ENCODE measurements at places on chromosomes 7 and 10.
A peak's percentile ranks its signal among the peaks of the same experiment; 100 is the strongest.

GRCh38 chr7:149776848-149777407, 3.5 kb upstream of the ZNF467 start:
- no peak for DNase-seq

GRCh38 chr7:27187475-27188385, 2.7 kb upstream of the HOXA11 start:
- DNase-seq = peak; percentile 28

- DNase-seq = no peak
These were observed 262.8 kb upstream of the SHH start for GRCh38 chr7:156074982-156075615.

- no peak for DNase-seq
These were observed 220.6 kb downstream of the ARHGAP12 start for GRCh38 chr10:31708046-31708445.

DNA sequence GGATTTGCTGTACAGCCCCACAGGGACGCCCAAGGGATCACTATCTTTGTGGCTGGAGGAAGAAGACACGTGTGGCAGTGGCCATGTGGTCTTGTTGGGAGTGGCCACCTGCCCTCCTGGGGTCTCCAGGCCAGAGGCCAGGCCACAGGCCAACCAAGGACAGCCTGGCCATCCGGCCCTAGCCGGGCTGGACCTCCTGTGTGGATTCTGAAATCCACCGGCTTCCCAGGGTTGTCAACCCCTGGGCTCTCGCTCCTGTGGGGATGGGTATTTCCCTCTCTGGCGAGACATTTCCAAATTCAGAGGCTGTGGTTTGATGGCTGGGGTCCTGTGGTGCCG, 31.5 kb upstream of the CFAP46 start:
- DNase-seq = no peak

DNA sequence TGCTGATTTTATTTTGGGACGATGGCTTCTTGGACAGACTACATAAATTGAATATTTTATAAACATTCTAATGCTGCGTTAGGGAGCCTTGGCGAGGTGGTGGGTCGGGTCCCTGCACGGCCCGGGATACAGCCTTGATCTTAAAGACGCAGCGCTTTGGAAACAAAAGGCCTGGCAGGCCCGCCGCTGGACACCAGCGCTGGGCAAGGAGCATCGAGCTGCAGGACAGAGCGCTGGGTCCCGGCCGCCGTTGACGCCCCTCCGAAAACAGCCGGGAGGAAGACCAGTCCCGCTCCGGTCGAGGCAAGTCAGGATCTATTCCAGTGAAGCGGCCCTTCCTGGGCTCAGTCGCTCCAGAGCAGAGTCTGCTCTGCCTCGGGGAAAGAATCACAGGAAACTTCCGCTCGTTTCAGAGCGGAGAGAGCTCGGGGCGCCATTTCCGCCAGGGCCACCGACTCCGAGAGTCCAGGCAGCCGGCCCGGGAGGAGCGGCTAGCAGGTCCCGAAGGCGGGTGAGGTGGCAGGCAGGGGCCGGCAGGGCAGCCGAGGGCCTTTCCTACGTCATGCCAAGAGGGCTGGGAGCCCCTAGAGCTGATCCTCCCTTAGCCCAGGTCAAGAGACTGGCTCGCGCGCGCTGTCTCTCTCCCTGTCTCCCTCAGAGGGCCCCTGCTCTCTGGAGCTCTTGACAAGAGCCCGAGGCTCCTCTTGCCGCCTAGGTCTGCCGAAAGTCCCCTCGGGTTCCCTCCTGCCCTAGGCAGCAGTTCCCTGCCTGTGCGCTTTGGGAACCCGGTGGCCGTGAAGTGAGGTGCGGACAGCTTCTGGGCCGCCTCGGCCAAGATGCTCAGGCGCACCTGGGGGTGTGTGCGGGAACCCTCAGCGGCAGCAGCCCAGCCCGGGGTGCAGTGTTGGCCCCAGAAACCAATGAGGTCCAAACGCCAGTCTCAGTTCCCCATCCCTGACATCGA, 1.4 kb upstream of the DRGX start:
- DNase-seq = no peak

DNA sequence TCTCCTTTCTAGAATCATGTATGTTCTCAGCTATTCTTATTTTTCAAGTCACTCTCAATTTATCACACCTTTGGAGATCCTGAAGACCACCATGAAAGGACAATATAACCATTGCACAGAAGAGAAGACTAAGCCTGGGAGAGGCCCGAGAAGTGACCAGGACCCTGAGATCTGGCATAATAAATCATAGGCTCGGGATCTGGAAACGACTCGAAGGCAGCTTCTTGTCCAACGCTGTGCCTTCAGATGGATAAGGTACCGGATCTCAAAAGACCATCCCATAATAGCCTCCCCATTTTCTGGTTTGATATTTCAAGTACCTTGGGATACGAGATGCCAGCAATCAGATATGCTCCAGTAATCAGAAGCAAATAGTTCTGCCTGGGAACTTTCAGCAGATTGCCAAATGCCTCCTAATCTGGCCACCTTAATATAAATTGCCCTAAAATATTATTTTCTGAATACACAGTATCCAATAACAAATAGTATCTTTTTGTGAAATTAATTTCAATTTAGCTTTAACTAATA, 179.2 kb upstream of the ZMIZ1 start:
- DNase-seq = no peak

DNA sequence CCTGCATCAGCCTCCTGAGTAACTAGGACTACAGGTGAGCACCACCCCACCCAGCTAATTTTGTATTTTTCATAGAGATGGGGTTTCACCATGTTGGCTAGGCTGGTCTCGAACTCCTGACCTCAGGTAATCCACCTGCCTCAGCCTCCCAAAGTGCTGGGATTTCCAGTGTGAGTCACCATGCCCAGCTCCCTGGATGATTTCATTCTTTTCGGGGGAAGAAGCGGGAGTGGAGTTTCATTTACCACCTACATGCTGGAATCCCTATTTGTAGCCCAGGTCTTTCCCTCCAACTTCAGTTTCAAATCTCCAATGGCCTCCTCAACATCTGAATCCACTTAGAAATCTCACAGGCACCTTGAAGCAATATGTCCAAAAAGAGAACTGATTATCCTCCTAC, 2.9 kb upstream of the BTRC start:
- no peak for DNase-seq

DNA sequence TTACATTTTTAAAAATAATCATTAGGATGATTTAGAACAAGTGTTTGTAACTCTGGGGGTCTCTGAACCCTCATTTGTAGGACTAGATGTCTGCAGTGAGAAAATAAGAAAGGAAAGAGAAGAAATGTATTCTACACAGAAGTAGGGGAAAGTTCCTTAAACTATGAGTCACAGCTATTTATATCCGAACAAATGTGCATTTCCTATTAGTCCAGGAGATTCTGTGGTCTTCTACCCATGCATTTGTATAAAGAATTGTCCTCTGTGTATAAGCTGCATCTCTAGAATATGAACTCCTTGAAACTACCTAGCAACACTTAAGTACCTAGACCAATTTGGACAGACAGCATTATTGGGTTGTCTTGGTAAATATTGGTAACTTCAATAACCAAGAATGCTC, 15.9 kb upstream of the CD36 start:
- DNase-seq = peak; percentile 74

- DNase-seq = no peak
These were observed 44.4 kb upstream of the KLF6 start for GRCh38 chr10:3829156-3830050.

DNA sequence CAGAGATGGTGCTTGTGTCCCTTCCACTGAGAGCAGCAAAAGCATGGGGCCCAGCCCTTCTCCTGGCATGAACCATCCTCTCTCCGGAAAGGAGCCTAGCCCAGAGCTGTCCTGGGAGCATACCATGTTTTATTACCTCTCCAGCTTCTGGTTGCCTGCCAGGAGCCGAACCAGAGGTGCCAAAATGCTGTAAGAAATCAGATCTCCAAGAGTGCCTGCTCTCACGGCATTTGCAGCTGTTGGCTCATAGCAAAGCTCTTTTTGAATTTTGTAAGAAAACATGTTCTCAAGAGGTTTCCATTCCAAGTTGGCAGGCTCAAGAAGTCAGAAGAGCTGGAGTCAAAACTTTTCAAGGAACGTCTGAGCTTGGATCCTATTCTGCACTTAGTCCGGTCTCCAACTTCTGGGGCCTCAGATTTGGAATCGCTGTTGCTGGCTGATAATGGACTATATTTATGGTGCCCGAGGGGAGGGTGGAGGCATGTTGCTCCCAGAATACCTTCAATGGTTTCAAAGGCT, 211.7 kb upstream of the MKI67 start:
- DNase-seq = no peak

DNA sequence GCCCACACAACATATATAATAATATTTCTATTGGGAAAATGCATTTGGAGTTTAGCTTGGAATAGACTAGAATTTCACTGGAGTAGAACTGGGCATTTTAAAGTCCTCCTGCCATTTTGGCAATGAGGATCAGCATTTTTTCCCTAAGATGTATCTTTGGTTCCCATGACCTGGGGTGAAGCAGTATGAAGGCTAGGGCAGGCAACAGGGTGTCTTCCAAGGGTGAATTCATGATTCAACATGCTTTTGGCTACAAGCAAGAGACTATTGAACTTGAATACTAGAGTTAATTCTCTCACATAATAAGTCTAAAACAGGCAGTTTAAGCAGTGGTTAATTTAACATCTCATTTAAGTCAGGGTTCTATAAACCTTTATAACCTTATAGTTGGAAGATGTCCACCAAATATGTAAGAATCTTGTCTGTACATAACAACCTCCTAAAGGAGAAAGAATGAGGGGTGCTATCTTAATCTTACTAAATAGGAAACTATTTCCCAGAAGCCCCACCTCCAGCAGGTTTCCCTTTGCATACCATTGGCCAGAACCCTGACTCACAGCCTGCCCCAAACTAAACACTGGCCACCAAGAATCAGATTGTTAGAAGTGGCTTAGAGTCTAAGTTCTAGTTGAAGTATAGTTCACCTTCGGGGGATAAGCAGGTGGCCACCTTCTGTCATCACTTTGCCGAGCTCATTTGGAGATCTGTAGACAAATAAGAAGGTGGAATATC, 96.0 kb upstream of the PRPS1L1 start:
- peak; percentile 6 for DNase-seq

- DNase-seq = no peak
These were observed 37.1 kb downstream of the GNG11 start for GRCh38 chr7:93958651-93959050.

- DNase-seq = no peak
These were observed 16.1 kb upstream of the FAM170B start for GRCh38 chr10:49149881-49150280.

GRCh38 chr7:69982197-69982596, 383.9 kb downstream of the AUTS2 start:
- peak; percentile 23 for DNase-seq

- no peak for DNase-seq
These were observed 27.1 kb upstream of the KCNMA1 start for GRCh38 chr10:77664696-77665095.

DNA sequence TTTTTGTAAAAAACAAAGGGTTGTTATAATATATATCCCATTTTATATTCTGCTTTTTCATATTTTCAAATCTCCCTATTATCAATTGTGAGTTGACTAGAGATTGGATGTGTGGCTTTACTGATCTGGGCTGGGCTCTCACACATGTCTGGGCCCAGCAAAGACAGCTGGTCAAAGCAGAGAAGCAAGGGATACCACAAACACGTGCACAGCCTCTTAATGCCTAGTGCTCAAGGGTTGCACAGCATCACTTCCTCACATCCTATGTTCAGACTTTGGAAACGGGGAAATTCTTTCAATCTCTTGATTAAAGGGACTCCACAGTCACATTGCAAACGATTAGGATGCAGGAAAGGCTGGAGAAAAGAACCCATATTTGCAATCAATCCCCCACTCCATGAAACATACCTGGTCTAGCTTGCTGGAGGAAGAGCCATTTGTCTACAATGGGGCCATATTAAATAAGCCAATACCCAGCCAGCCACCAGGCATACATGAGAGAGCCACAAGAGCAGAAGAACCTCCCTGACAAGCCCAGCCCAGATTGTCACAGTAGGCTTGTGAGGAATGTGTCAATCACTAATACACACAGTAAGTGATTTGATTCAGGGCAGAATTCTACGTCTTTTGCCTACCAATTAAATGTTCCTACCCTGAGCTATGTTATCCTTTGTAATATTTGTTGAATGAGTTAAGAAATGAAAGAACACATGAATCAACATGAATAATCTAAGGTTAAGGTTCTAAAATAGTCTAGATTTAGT, 431.2 kb downstream of the TNS3 start:
- no peak for DNase-seq
